AG20443 (cell line): ENCODE measurements at places on chromosomes 4 and X.
A peak's percentile ranks its signal among the peaks of the same experiment; 100 is the strongest.

- DNase-seq: no peak
These were observed 102.9 kb upstream of the TNIP3 start for GRCh38 chr4:121266982-121267381.

- DNase-seq: no peak
These were observed 149.2 kb downstream of the AWAT2 start for GRCh38 chrX:69900491-69900890.

DNA sequence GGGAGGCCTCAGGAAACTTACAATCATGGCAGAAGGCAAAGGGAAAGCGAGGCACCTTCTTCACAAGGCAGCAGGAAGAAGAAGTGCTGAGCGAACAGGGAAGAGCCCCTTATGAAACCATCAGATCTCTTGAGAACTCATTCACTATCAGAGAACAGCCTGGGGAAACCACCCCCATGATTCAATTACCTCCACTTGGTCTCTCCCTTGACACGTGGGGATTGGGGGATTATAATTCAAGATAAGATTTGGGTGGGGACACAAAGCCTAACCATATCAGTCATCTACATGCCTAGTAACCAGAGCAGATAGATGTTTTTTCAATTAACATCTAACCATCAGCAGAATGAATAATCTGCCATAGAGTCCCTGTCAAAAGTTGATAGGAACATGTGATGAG, 30.4 kb downstream of the FAM13A start:
- DNase-seq: no peak

DNA sequence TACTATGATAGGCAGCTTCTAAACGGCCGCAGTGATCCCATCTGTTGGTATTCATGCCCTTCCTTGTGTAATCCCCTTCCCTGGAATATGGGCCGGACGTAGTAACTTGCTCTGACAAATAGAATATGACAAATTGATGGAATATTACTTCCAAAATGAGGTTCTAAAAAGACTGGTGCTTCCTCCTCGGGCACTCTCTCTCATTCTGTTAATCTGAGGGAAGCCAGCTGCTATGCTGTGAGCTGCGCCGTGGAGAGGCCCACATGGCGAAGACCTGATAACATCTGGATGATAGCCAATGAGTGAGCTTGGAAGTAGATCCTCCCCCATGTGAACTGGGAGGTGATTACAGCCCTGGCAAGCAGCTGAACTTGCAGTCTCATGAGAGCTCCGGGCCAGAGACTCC, 27.2 kb upstream of the SLC25A4 start:
- no peak for DNase-seq

- DNase-seq: no peak
These were observed 12.5 kb upstream of the PI4K2B start for GRCh38 chr4:25221377-25221776.

GRCh38 chr4:142960867-142961644, 115.0 kb upstream of the INPP4B start:
- DNase-seq: no peak

GRCh38 chrX:153596981-153597750, 1.8 kb downstream of the CCNQ start:
- DNase-seq: no peak

GRCh38 chr4:185896817-185897488, 85.0 kb upstream of the SORBS2 start:
- DNase-seq: no peak

- no peak for DNase-seq
These were observed 732.5 kb downstream of the ARAP2 start for GRCh38 chr4:35511851-35512250.

- DNase-seq: no peak
These were observed 2595.9 kb downstream of the PCDH7 start for GRCh38 chr4:33316033-33316432.

DNA sequence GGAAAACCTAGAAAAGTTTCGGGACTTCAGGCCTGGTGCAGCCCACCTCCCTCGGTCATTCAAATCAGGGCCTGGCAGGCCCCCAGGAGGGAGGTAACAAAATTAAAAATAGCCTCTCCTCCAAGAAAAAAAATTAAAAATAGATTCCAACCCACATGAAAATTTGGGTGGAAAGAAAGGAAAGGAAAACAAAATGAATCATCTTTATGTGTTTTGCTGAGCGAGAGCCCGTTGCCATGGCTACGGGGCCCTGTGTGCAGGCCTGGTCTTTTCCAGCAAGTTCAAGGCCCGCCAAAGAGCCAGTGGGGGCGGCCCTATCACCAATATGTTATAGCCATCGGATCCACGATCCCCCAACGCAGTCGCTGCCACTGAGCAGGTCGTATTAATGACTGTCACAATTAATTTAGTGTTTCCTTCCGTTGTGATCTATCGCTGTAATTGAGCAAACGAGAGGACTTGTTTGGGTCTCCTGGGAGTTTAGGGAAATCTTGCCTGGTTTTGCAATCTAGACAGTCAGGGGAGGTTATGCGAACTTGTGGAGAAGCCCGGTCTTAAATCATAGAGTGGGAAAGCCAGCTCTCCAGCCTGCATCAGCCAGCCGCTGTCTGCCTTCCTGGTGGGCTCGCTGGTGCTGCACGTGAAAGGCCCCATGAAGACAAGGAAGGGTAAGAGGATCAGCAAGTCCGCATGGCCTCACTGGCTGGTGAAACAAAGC, 452.4 kb downstream of the BCOR start:
- peak; percentile 86 for DNase-seq

- DNase-seq: peak; percentile 1
These were observed 1.0 kb upstream of the HTR2C start for GRCh38 chrX:114582698-114583395.

- DNase-seq: peak; percentile 35
These were observed 45.0 kb downstream of the PIR start for GRCh38 chrX:15448010-15448639.

GRCh38 chr4:58679051-58679450, 1568.9 kb upstream of the IGFBP7 start:
- no peak for DNase-seq

DNA sequence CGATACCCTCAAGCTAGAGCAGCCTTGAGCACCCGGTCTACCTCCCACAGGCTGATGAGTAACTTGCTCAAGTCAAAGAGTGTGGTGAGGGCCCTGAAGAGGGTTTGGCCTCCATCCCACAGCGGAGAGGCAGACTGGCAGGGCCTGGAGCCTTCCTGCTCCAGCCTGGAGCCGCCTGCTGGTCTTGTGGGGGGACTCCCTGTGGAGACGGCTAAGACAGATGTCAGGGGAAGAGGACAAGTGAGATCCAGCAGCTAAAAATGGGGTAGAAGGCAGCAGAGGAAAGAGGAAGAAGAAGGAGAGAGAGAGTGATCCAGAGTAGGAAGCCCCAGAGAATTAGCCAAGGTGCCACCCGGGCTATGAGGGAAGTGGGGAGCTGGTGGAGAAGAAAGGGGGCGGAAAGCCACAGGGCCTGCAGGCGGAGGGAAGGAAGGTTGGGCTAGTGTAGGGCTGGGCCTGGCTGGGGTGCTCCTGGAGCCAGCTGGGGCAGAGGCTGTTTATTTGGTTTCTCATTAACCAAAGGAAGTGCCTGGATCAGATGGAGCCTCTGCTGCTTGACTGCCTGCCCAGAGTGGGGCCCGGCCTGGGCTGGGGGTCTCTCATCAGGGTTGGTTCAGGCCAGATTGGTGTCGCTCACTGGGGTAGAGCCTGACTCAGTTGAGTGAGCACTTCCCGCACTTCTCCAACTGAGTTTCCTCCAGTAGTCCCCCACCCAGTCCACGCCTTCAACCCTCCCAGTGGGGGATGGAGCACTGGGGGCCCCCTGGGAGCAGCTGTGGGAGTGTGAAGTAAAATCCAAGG, 14.2 kb downstream of the EFNB1 start:
- DNase-seq: no peak
